ENCODE measurements at places on chromosomes 7 and 10.

DNA sequence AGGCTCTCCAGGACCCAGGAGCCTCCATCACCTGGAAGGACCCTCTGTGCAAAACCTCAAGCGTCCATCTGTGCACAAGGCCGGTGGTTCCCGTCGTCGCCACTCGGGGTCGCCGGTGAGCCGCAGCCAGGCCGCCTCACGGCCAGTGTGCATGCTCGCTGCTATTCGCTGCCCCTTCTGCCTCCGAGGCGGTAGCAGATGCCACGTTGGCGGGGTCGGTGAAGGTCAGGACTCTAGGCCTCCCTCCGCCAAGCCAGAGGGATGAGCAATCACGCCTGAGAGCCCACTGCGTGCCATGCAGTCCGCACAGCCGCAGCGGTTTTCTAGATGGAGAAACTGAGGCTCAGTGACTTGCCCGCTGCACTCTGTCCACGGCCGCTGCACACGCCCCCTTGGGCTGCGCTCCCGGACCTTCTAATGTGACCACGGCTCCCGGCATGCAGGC is 5.7 kb downstream of the UPK3B start:
- no peaks in the 10 kb centered on the region for H3K36me3 ChIP-seq
- DNase-seq = no peak
- H3K4me3 ChIP-seq = no peak overlapping the region
- H3K4me1 ChIP-seq = no peaks in the 10 kb centered on the region
- no peak overlapping the region for H3K27ac ChIP-seq
- no peaks in the 10 kb centered on the region for H3K27me3 ChIP-seq

DNA sequence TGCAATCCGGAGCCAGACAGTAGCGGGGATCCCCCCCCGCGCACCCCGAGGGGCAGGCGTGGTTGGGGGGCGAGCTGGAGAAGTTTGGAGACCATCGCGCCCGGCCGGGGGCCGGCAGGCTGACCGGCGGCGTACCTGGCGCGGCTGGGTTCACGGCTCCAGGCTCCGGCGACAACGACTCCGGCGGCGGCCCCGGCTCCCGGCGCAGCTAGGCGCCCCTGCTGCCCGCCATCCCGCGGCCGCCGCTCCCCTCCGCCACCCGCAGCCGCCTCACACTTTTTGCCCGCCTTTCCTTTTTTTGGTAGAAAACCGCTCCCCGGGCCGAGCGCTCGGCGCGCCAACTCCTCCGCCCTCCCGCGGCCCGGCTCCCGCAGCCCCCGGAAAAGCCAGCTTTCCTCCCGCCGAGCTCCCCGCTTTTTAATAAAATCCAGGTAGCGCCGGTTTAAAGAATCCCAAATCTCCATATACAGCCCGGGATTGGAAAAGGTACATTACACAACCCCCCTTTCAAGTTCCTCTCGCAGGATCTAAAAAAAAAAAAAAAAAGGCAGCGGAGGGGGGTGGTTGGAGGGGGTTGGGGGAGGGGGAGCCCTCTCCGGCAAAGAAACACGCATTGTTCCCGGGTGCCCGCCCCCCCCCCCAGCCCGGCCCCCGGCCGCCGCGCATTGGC is at the start of gene TNRC18:
TNRC18 (minus strand) TSS at position 529 of the 670 bp plus-strand sequence. CDS start 2,588 bp downstream, outside the sequence.
- peaks cover 3% of the 10 kb centered on the region for H3K4me1 ChIP-seq
- H3K4me3 ChIP-seq = peak within 1 kb of the TSS; percentile 99
- DNase-seq = no peak
- peaks cover 3% of the 10 kb centered on the region for H3K36me3 ChIP-seq

DNA sequence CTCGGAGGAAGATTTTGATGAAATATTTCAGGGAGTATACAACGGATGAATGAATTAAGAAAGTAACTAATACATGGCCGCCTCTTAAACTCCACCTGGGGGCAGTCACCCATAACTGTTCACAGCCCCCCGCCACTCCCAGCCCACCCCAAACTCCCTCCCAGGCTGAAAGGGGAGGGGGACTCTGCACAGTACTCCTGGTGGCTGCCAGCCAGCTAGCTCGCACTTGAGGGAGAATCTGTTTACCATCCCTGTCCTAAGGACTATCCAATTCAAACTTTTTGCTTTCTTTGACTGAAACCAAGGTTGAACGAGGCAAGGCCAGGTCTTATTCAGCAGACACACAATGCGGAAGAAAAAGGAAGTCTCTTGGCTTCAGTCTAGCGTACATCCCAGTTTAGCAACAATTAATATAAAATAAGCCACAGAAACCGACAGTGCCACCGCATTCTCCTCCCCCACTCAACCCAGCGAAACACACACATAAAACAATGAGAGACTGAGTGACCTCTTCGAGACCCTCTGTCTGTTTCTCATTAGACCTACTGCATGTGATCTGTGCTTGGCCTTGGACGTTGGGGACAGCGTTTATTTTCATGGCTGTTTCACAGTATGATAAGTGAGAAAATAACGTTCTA is 219.5 kb downstream of the GLI3 start:
- H3K36me3 ChIP-seq = no peaks in the 10 kb centered on the region
- H3K27ac ChIP-seq = no peak overlapping the region
- DNase-seq = no peak
- H3K4me1 ChIP-seq = no peaks in the 10 kb centered on the region
- H3K4me3 ChIP-seq = no peak overlapping the region

GRCh38 chr7:121904120-121904519 is 31.2 kb downstream of the PTPRZ1 start:
- no peaks in the 10 kb centered on the region for H3K36me3 ChIP-seq
- H3K4me1 ChIP-seq = no peaks in the 10 kb centered on the region
- no peak overlapping the region for H3K27ac ChIP-seq
- H3K27me3 ChIP-seq = no peaks in the 10 kb centered on the region

- H3K36me3 ChIP-seq = no peaks in the 10 kb centered on the region
- H3K27me3 ChIP-seq = no peaks in the 10 kb centered on the region
- H3K4me3 ChIP-seq = no peak overlapping the region
- DNase-seq = no peak
These were observed 59.0 kb upstream of the HABP2 start for GRCh38 chr10:113493882-113494301.

DNA sequence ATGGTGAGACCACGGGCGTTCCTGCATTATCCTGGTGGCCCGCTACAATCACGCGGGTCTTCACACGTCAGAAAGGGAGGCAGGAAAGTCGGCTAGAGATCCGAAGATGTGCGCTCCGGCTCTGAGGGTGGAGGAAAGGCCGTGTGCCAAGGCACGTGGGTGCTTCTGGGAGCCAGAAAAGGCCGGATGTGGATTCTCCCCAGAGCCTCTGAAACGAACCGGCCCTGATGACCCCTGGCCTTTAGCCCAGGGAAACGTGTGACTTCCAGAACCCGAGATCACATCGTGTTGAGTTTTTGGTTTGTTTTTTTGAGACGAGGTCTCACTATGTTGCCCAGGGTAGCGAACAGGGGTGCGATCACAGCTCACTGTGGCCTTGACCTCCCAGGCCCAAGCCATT is 244.2 kb downstream of the ELFN1 start:
- DNase-seq = no peak
- no peaks in the 10 kb centered on the region for H3K27me3 ChIP-seq
- no peak overlapping the region for H3K4me3 ChIP-seq
- H3K27ac ChIP-seq = no peak overlapping the region
- no peaks in the 10 kb centered on the region for H3K36me3 ChIP-seq

- peak overlapping the region; percentile 86 for H3K27ac ChIP-seq
- H3K27me3 ChIP-seq = no peaks in the 10 kb centered on the region
- peaks cover 25% of the 10 kb centered on the region for H3K4me1 ChIP-seq
- peaks cover 24% of the 10 kb centered on the region for H3K36me3 ChIP-seq
These were observed 570 bp upstream of the ARF5 start for GRCh38 chr7:127587663-127588018.

- H3K27me3 ChIP-seq = no peaks in the 10 kb centered on the region
- no peaks in the 10 kb centered on the region for H3K4me1 ChIP-seq
- H3K27ac ChIP-seq = no peak overlapping the region
- no peak overlapping the region for H3K4me3 ChIP-seq
These were observed 90.5 kb downstream of the WIPF3 start for GRCh38 chr7:29896685-29897411.

DNA sequence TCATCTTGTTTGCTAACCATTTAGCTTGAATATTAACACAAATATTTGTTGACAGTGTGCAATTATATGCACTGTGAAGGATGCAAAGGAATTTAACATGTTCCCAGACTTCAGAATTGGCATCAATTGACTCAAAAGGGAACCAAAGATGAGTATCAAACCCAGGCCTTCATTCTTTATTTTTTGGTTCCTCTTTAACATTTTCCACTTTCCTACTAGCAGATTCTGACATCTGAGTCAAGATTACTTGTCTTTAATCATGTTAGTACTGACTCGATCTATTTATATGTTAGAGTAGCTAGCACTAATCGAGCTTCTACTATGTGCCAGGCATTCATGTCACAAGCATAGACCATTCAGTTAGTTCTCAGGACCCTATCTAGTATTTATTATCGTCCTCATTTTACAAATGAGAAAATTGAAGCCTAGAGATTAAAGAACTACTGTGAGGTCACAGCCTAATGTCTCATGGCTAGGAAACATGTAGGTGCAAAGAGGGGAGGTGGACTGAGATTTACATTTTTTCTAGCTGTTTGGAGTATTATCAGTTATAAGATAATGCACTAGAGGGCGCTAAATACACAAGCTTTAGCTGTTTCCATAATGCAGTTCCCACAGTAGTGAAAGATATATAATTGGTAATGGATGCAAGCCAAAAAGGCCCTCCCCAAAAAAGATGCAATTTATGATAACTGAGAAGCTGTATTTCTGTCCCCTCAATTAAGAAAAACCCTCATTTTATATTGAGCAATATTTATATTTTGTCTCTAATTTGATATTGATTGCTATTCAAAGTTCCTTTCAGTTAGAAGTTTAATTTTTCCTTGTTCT is 32.9 kb upstream of the KMT2E start:
- DNase-seq = no peak
- H3K27me3 ChIP-seq = no peaks in the 10 kb centered on the region
- peaks cover 42% of the 10 kb centered on the region for H3K4me1 ChIP-seq
- no peaks in the 10 kb centered on the region for H3K36me3 ChIP-seq
- no peak overlapping the region for H3K4me3 ChIP-seq
- no peak overlapping the region for H3K27ac ChIP-seq
